Esophagus squamous epithelium (tissue), 5 donors: ENCODE measurements at places on chromosomes 4 and X.

- H3K4me3 ChIP-seq = no peak overlapping the region
- no peaks in the 10 kb centered on the region for H3K27me3 ChIP-seq
- H3K4me1 ChIP-seq = no peaks in the 10 kb centered on the region
- no peak overlapping the region for H3K27ac ChIP-seq
- H3K36me3 ChIP-seq = no peaks in the 10 kb centered on the region
These were observed 23.7 kb upstream of the TENM3 start for GRCh38 chr4:182219411-182220056.

DNA sequence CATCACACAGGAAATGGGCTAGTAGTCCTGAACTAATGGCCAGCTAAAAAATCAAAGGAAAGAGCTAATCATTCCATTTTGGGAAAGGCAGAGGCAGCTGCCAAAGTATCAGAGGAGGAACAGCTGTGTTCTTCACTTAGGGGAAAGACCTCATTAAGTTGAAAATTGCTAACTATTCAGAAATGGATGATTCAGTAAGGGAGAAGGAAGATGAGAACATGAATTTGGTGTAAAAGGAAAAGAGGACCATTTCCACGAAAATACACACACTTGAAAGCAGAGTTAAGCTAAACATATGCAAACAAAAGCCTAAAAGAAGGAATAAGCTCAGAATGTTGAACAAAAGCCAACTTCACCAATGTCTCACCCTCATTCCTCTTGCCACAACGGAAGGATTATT is 90.4 kb downstream of the PCDH19 start:
- no peaks in the 10 kb centered on the region for H3K36me3 ChIP-seq
- no peak overlapping the region for H3K4me3 ChIP-seq
- no peaks in the 10 kb centered on the region for H3K27me3 ChIP-seq
- no peaks in the 10 kb centered on the region for H3K4me1 ChIP-seq
- no peak for DNase-seq
- H3K27ac ChIP-seq = no peak overlapping the region

DNA sequence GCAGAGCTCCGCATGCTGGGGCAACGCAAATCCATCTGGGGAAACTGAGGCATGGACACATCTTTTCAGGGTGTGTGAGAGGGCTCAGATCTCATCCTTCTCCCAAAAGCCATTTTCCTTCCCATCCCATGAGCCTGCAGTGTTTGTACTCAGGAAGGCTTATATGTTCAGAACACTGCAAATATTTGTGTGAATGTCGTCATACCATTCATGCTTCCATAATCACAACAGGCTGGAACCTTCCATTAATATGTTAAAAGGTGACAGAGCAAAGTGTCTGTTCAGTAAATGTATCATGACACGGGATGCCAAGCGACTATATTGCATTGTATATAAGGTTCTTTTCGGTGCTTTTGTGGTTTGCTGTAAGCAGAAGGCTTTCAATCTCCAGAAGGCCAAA is 8.5 kb downstream of the TRIML1 start:
- H3K36me3 ChIP-seq = no peaks in the 10 kb centered on the region
- no peak overlapping the region for H3K27ac ChIP-seq
- H3K27me3 ChIP-seq = no peaks in the 10 kb centered on the region
- H3K4me1 ChIP-seq = no peaks in the 10 kb centered on the region
- H3K4me3 ChIP-seq = no peak overlapping the region
- DNase-seq = no peak

GRCh38 chr4:103156106-103156505 is 42.0 kb downstream of the CENPE start:
- peaks cover 15% of the 10 kb centered on the region for H3K36me3 ChIP-seq
- DNase-seq = no peak
- H3K4me3 ChIP-seq = no peak overlapping the region
- H3K27ac ChIP-seq = no peak overlapping the region
- H3K4me1 ChIP-seq = no peaks in the 10 kb centered on the region

- H3K36me3 ChIP-seq = no peaks in the 10 kb centered on the region
- DNase-seq = no peak
- H3K27me3 ChIP-seq = no peaks in the 10 kb centered on the region
- H3K27ac ChIP-seq = peak overlapping the region; percentile 64
- no peaks in the 10 kb centered on the region for H3K4me1 ChIP-seq
- H3K4me3 ChIP-seq = no peak overlapping the region
These were observed 61.5 kb upstream of the EXOC1L start for GRCh38 chr4:55758066-55758465.

DNA sequence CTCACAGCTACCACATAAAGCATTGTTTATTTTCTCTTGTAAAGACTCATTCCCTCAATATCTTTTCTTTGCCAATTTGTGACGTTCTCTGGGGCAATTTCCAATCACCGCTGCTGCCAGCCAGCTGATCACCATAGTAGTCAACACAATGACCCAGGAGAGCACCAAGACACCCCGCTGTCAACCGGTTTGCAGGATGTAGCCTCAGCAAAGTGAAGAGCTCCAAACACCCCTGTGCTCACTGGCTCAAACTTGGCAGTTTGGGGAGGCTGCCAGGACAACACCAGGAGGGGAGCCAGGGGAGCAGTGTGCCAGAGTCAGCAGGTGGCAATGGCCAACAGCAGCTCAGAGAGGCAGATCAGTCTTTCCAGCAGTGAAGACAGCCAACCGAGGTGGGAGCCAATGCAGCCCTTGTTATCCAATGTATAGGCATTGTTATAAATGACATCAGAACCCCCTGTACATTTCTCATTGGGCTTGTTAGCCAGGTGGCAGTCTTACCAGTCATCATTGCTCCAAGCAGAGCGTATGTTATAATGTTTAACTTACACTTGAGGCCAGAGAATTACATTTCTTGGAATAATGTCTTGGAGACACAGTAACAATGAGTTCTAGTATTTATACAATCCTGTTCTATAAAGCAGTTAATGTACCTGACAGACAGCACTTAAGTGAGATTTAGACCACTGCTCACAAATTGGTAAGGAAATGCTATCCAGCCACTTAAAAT is 274.9 kb upstream of the GK2 start:
- DNase-seq = no peak
- no peak overlapping the region for H3K27ac ChIP-seq
- H3K4me3 ChIP-seq = no peak overlapping the region

DNA sequence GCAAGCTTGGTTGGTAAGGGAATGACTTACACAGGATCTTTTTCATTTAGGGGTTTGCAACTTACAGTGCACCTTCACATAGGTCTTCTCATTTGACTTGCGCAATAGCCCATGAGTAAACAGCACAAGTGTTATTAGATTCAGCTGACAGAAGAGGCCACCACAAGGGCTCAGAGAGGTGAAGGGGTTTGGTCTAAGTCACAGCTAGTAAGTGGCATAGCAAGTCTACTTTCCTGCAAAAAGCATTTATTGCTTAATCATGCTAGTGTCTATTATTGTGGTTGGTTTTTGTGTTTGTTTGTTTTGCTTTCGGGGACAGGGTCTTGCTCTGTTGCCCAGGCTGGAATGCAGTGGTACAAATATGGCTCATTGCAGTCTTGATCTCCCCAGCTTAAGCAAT is 83.3 kb downstream of the SPRY1 start:
- no peak overlapping the region for H3K27ac ChIP-seq
- no peaks in the 10 kb centered on the region for H3K27me3 ChIP-seq
- no peaks in the 10 kb centered on the region for H3K36me3 ChIP-seq
- H3K4me1 ChIP-seq = peaks cover 5% of the 10 kb centered on the region

DNA sequence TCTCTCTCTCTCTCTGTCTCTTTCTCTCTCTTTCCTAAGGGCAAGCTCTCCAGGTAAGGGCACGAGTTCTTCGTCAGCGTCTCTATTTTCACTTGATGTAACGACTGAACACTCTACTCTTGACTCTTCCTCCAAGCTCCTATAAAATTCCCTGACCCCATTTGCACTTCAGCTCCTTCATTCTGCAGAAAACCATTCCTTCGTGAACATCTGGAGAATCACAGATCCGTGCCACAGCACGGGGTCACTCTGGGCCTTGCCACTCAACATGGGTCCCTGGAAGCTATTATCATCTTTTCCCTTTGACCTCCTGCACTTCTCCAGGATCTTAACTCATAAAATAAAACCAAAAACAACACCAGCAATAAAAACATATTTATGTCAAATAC is 112.0 kb upstream of the LNX1 start:
- H3K27ac ChIP-seq = peak overlapping the region; percentile 79
- peaks cover 33% of the 10 kb centered on the region for H3K4me1 ChIP-seq
- H3K27me3 ChIP-seq = no peaks in the 10 kb centered on the region
- no peaks in the 10 kb centered on the region for H3K36me3 ChIP-seq

- H3K27me3 ChIP-seq = peaks cover 8% of the 10 kb centered on the region
- no peak overlapping the region for H3K27ac ChIP-seq
These were observed 21.9 kb upstream of the IGFBP7 start for GRCh38 chr4:57131849-57132742.

DNA sequence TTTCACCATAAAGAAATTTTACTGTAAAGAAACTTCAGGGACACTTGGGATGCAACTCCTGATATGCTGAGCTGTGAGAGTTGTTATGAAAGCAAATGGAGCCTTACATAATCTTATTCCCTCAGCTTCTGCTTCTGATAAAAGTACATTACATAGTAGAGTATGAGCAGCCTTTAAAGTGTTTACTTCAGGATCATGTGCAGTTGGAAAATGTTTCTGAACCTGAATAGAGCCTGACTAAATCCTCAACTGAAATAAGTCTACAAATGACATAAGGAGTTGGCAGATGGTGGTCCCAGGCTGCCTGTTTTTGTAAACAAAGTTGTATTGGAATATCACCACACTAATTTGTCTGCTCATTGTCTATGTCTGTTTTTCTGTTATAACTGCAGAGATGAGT is 19.3 kb downstream of the RASSF6 start:
- H3K4me1 ChIP-seq = no peaks in the 10 kb centered on the region
- H3K36me3 ChIP-seq = no peaks in the 10 kb centered on the region
- no peak overlapping the region for H3K4me3 ChIP-seq
- no peak overlapping the region for H3K27ac ChIP-seq

DNA sequence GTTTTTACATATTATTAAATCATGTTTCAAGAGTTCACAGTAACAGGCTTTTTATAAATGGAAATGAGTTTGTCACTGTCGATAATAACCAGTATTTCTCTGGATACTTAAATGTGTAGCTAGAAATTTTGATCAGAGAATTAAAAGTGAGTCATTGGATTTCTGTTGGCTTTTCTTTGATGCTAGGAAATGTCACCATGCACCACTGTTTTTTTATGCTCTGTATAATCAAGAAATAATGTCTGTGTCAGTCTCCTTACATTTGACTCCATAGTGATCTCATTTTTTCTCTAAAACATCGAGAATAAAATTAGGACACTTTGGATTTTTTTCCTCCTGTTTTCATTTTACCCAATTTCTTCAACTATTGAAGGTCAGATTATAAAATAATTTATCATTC is 234.2 kb downstream of the RAPGEF2 start:
- peaks cover 4% of the 10 kb centered on the region for H3K36me3 ChIP-seq
- no peaks in the 10 kb centered on the region for H3K4me1 ChIP-seq
- no peak for DNase-seq
- no peaks in the 10 kb centered on the region for H3K27me3 ChIP-seq

- peak overlapping the region; percentile 98 for H3K27ac ChIP-seq
- H3K4me1 ChIP-seq = peaks cover 80% of the 10 kb centered on the region
- peak overlapping the region; percentile 77 for H3K4me3 ChIP-seq
- peaks cover 38% of the 10 kb centered on the region for H3K36me3 ChIP-seq
These were observed 45.0 kb downstream of the CPLX1 start for GRCh38 chr4:780716-781492.

DNA sequence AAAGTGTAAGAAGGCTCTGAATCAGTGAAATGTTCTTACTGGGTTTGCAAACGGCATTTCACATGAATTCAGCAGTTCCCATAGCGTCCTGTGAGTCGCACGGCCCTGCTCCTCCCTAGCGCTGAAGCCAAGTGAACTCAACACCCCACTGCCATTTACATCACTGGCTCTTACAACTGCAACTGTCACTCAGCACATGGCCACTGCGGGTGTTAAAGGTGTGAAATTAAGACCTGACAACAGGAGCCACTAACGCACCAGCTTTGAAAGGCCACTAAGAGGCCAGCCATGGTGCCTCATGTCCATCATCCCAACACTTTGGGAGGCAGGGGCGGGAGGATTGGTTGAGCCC is 31.7 kb downstream of the RNF212 start:
- no peak overlapping the region for H3K4me3 ChIP-seq
- peaks cover 11% of the 10 kb centered on the region for H3K4me1 ChIP-seq
- DNase-seq = no peak

DNA sequence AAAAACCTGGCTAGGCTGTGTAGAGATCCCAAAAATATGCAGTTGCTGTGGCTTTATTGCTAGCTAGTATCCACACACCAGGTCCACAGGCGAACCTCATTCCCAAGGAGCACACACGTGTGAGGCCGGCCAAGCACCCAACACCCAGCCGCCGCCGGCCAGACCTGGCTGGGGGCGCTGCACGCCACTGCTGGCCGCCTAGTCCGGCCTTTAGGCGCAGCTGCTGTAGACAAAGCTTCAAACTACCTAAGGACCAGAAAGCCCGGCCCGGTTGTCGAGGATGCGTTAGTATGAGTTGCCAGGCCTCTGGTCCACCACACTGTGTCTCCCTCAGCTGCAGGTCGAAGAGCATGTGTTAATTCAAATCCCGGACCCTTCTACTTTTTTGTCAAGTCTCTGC is 3.1 kb downstream of the POU3F4 start:
- H3K27me3 ChIP-seq = peaks cover 19% of the 10 kb centered on the region
- H3K4me3 ChIP-seq = no peak overlapping the region
- H3K27ac ChIP-seq = no peak overlapping the region
- DNase-seq = no peak

- no peak for DNase-seq
- H3K27me3 ChIP-seq = no peaks in the 10 kb centered on the region
- H3K36me3 ChIP-seq = no peaks in the 10 kb centered on the region
These were observed 40.6 kb downstream of the DOCK11 start for GRCh38 chrX:118536204-118536603.

- no peaks in the 10 kb centered on the region for H3K4me1 ChIP-seq
- H3K27me3 ChIP-seq = no peaks in the 10 kb centered on the region
- H3K27ac ChIP-seq = peak overlapping the region; percentile 9
- no peak for DNase-seq
These were observed 28.1 kb downstream of the SLC25A43 start for GRCh38 chrX:119427024-119427794.

GRCh38 chrX:77003956-77004355 is 443.2 kb upstream of the FGF16 start:
- H3K36me3 ChIP-seq = no peaks in the 10 kb centered on the region
- no peak overlapping the region for H3K4me3 ChIP-seq
- H3K4me1 ChIP-seq = no peaks in the 10 kb centered on the region
- no peak for DNase-seq
- H3K27ac ChIP-seq = no peak overlapping the region
